ENCODE measurements at places on chromosomes 2 and 18.

DNA sequence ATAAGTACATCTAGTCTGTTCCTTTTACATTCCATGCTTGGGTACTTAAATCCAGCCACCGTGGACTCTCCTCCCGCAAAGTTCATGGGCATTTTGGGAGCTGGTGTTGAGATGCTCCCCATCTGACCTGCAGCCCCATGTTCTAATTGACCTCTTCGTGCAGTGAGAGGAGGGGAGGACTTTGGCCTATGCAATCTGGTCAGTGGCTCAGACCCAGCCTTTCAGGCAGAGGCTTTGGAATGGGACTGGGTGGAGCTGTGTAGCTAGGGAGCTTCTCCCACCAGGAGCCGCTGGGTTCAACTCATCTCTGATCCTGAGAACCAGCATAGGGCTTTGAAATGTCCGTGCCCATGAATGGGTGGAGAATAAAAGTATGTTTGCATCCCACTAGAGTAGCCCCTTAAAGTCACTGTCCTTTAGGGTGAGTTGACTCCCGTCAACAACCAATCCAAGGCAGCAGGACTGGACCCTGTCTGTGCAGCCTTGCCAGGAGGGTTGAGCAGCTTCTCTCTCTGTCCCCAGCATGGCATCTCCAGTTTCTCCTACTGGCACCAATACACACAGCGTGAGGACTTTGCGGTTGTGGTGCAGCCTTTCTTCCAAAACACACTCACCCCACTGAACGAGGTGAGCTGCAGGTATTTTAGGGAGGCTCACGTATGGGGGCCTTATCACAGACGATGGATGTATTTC lies 120.0 kb upstream of the PPP1CB start:
- DNase-seq = no peak

DNA sequence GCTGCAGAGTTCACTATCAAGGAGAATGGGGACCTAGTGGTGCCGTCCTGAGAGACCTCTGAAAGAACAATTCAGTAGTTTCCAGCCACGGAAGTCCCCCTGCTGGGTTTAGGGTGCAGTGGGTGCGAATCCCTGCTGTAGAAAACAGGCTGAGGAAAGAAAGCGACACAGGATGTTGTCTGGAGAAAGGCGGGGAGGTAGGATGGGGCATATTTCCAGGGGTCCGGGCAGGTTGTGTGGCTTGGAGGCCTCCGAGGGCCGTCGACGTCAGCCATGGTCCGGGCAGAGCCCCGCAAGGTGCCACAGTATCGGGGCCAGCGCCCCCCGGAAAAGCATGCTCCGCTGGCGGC lies 807 bp upstream of the CREB1 start:
- DNase-seq = peak; percentile 37

DNA sequence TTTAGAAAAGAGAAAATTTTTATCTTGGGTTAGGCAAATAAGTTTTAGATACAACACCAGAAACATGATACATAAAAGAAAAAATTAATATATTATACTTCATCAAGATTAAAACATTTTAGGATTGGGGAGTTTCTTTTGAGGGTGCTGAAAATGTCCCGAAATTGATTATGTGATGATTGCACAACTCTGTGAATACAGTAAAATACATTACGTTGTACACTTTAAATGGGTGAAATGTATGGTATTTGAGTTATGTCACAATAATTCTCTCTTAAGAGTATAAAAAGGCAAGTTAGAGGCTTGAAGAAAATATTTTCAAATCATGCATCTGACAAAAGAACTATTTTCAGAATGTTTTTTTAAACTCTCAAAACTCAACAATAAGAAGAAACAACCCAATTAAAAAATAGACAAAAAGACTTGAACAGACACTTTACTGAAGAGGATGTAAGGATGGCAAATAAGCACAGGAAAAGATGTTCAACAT lies 36.2 kb upstream of the INO80C start:
- no peak for DNase-seq

DNA sequence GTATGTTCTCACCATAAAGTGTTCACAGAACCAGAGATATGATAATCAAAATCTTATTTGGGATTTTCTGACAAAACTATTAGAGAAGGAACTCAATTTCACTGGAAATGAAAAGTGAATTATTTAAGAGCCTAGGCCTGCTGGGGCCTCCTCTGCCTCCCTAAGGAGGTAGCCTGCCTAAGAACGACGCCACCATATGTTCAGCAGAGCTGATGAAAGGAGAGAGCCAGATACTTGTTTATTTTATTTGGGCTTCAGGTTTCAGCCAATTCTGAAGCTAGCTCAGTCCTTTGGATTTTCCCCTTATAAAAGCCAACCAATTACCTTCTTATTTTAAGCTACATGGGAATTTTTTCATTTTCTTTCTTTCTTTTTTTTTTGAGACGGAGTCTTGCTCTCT lies 433.1 kb upstream of the MAP2 start:
- no peak for DNase-seq

DNA sequence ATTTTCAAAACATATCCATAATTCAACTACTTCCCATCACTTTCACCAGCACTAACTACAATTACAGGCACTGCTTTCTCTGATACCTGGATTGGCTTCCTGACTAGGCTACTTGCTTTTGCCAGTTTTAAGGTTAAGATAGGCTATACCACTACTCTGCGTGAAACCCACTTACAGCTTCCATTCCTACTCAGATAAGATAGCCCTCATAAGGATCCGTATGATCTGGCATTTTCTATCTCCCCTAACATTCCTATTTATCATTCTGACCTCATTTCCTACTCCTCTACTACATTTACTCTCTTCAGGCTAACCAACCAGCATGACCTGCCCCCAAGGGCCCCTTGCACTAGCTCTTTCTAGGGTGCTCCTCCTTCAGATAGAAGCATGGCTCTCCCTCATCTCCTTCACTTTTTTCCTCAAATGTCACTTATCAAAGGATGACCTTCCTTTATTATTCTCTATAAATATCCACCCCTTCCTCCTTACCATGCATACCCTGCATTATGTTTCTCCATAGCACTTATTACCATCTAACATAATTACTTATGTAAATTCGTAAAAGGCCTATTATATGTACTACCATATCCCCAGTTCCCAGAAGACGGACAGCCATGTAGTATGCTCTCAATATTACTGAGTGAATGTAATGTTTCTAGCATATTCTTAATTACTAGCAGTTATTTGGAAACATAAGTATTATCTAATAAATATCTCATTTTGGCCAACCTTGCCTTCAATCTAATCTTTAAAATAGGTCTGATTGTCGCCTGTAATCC lies 4.4 kb downstream of the TIA1 start:
- no peak for DNase-seq

DNA sequence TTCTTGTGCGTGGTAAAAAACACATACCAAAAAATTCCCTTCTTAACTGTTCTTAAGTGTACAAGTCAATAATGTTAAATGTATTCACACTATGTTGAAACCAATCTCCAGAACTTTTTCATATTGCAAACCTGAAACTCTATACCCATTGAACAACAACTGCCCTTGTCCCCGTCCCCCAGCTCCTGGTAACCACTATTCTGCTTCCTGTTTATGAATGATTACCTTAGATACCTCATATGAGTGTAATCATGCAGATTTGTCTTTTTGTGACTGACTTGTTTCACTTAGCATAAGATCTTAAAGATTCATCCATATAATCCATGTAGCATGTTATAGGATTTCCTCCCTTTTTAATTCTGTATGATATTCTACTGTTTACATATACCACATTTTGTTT lies 59.9 kb downstream of the NAT8 start:
- DNase-seq = no peak

- DNase-seq = no peak
Measured at GRCh38 chr18:50830544-50830943, 10.7 kb upstream of the MRO start.

DNA sequence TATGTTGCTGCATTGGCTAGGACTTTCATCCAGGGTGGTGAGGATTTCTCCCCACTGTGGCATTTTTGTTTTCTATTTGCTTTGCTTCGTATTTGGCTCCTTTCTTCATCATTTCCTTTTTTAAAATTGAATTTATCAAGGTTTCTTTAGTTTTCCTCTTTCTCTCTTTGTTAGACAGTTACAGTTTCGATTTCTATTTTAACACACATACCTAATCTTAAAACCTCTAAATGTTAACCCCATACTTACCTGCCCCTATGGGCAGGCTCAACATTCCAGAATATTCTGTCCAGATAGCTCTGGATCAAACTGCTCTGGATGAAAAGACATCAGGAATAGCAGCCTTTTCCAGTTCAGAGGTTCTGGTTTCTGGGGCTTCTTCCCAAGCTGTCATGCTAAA lies 49.2 kb downstream of the DIPK1C start:
- DNase-seq = no peak

DNA sequence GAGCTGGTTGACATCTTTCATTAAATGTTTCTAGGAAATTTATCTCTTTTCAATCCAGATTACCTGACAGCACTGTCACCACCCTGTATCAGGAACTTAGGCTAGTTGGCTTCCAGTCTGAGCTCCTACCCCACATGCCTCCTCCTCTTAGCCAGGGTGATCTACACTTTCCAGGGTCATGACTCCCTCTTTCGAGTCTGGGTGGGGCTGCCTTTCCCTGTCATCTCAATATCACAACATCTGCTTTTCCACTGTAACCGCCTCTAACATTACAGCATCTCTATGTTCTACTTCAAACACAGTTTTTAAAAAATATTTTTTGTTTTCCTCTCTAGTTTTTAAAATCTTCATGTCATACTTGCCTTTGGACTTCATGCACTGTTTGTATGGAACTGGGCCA lies 129.2 kb downstream of the RBMS1 start:
- no peak for DNase-seq

- DNase-seq = no peak
Measured at GRCh38 chr2:3146175-3146574, 231.4 kb downstream of the EIPR1 start.

DNA sequence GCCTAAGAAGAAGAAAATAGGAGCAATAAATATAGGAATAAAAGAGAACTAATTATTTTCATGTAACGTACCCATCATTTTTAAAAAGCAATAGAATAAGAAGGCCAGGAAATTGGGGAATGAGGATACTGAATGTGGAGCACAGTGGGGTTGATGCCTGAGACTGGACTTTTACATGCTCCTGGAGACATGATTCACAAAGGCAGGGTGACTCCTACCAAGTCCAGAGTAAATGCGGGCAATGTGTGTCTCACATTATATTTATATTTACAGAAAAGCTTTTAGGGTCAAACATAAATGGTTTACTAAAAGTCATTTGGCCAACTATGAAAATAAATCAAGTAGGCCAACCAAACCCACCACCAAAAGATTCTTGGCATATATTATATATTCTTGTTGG lies 87.9 kb upstream of the COL5A2 start:
- no peak for DNase-seq

- no peak for DNase-seq
Measured at GRCh38 chr2:173117678-173118077, 42.0 kb downstream of the MAP3K20 start.

GRCh38 chr2:9770308-9771100 lies 72.8 kb upstream of the TAF1B start:
- DNase-seq = no peak

GRCh38 chr2:218854860-218855259 lies 4.7 kb upstream of the WNT6 start:
- no peak for DNase-seq

DNA sequence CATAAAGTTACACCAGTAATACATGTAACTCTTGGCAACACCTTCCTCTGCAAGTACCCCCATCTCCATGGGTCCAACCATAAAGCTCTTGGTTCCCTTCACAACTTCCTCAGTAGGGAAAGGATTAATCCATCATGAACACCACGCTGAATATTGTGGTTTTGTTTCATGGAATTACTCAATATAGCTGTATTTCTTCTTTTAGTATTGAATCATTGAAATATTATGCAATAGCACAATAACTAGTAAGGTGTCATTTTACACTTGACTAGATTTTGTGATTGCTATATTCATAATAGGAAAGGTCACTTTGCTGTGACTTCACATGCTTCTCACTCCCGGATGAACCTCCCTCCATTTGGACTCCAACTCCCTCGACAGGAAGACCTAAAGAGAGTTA lies 29.7 kb upstream of the PID1 start:
- no peak for DNase-seq

DNA sequence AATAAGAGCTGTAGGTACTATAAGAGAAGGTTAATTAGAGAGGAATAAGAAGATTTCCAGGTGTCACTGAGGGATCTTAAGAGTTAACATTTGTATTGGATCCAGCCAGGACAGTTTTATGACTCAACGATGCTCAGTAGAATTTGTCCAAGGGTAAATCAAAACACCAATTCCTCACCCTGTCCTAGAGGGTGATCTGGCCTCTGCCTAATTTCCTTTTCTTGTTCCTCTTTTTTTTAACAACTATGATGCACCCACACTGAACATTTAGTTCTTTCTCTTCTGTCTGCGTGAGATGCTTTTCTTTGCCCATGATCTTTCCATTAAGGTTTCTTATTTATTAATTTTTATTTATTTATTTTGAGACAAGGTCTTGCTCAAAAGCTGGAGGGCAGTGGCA lies 92.0 kb downstream of the PMS1 start:
- no peak for DNase-seq

DNA sequence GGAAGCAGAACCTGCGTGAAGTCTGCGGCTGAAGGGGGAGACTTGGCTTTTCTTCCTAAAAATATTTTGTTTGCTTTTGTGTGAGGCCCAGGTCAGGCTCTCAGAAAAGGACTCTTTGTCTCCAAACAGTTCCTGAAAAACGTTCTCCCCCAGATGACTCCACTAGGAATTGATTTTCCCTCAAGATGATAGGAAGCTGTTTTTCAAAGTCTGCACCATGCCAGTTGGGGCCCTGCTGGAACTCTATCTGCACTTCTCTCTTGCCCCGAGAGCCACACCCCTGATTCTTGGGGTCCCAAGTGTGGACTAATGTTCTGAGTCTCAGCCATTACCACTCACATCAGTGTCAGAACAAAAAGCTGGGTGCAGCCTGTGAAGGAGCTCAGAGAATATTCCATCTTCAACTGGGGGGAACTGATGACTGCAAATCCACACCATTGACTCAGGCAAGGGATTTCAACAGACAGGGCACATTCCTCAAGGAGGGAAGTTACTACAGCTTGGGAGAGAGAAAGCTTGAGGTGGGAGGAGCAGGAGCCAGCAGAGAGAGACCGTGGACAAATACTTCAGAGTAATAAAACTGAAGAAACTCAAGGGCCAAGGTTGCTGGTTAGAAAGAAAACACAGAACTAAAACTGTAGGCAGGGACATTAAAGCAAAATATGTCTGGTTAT lies 768.3 kb downstream of the RNF144A start:
- no peak for DNase-seq

DNA sequence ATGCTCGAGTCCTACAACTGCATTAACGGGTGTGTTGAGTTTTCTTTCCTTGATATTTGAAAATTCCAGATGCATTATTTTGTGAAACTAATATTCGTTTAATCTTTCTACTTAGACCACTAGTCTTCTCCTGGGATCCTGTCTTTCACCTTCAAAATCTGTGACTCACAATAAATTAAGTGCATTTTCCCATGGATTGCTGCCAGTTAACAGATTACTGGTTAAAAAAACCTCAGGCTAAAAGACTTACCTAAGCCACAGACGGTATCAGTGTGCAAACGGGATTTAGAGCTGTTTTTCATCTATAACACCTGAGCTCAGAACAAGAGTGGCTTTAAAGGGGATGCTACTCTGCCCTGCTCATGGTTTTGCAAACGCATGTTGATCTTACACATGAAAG lies 10.2 kb downstream of the FECH start:
- DNase-seq = no peak
